ENCODE measurements at places on chromosomes 5 and 9. TPM values are rescaled to one million over a fixed set of nuclear protein-coding genes. Genes with fewer than 3 reads are reported as not detected.

The GLRA1 gene
- not detected for total RNA-seq

The MARCHF3 gene
- 16.1 TPM for total RNA-seq

The SLC22A4 gene
- 4.3 TPM for total RNA-seq

The ZBED3 gene
- under 0.01 TPM for total RNA-seq

The TMEM245 gene
- 81.7 TPM for total RNA-seq
